ENCODE measurements at places on chromosomes 5 and 9.

DNA sequence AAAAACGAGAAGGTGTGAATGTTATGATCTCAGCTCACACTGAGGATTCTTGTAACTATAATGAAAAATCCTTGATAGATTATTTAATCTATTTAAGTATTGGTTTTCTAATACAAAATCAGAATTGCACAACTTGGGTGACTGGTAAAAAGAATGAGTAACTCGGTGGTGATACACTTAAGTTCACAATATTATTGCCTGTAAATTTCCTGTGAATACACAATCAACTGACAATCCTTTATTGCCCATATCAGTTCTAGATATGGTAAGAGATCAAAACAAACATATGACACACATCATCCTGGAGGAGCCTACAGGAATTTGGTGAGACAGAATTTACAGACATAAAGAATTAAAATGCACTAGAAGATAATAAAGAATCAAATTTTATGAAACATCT lies 14.1 kb upstream of the LURAP1L start:
- no peak for DNase-seq

DNA sequence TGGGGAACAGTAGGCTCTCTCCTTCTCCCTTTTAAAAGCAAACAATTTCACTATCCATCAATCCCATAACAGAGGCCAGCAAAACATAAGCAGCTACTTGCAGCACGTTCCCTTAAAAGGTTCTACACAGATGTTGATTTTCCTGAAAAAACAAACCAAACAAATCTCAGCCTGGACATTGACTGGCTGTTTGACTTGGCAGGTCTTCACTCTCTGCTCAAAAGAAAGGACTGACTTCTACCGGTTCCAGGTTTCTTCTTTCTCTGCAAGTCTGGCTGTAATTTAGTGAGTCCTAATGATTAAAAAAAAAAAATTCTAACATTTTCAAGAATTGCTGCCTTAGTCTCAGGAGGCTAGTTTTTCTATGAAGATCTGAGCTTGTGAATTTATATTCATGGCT lies 203.1 kb upstream of the EFNA5 start:
- no peak for DNase-seq

DNA sequence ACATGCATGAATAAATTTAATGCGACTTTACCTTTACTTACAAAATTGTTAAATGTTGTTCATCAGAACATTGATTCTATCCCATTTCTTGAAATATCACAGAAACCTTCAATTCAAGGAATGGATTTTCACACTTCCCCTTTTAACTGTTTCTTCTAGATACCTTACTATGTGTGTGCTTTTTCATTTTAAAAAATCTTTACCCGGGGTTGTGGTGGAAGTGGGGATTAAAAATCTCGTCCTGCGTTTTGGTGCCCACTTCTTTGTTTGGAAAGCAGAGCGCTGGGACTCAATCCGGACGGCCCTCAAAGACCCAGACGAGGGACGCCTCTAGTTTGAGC lies 5.8 kb upstream of the MEF2C start:
- no peak for DNase-seq

GRCh38 chr9:99026956-99027298 lies 78.0 kb upstream of the TGFBR1 start:
- DNase-seq, result no peak

GRCh38 chr9:84411683-84412267 lies 71.2 kb upstream of the SLC28A3 start:
- DNase-seq, result no peak

DNA sequence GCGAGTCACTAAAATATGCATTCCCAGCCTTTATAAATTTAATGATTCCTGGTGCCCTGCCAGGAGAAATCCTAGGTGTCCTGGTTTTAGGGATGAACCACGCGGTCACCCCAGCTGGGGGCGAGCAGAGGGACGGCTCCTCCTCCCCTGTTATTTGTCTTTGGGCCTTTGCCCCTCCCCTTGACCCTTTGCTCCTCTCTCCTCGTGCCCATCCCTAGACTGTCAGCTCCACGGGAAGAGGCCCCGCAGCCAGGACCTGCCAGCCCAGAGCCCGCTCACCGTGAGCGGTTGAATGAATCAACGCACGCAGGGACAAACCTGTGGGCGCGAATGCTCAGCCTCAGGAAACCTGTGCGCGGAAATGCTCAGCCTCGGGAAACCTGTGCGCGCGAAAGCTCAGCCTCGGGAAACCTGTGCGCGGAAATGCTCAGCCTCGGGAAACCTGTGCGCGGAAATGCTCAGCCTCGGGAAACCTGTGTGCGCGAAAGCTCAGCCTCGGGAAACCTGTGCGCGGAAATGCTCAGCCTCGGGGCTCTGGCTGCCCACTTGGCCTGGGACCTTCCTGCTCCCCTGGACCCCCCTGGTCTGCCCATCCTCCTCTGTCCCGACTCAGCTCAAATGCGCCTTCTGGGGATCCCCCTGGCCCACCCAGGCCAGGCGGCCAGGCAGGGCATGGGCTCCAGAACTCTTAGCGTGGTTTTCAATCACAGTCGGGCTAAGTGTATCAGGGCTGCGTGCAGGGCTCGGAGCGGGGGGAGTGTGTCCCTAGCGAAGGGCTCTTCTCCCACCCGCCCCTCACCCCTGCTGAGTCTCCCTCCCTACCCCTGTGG lies 140.5 kb upstream of the COL5A1 start:
- DNase-seq, result no peak

- no peak for DNase-seq
These were observed 56.8 kb downstream of the FAM81B start for GRCh38 chr5:95447961-95448360.

DNA sequence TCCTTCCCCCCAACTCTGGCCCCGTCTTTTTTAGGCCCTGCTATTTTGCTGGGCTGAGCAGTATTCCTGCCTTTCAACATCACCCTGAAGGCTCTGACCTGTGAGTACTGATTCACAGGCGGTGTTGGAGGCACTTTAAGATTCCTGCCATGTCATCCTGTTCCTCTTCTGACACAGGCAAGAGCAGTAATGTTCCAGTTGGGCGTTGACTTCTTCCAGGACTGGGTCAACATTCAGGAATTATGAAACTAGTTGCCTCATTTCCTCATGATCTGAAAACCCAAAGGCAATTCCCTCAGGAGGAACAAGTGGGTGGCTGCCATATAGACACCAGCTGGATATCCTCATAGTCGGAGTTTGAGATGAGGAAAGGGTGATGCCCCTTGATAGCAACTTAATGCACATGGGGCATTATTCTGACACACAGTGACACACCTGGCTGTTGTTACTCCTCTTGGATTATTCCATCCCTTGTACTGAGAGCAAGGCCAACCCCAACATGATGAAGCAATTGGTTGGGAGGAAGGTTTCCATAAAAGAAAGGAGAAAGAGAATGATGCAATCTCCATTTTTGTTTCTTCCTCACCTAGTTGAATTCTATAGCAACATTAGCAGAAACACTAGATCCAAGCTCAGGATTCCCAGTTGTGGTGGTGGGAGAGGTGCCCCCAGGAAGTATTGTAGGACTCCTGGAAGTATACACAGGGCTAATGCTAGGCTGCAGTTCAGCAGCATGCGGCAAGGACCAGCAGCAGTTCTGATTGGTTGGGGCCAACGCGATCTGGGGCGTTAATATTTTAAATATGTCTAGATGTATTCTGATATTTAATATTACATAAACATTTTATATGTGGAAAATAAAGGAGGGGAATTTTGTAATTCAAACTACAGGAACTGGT lies 19.6 kb upstream of the GLRX start:
- no peak for DNase-seq

GRCh38 chr5:125480911-125481310 lies 734.5 kb upstream of the ZNF608 start:
- DNase-seq, result no peak

DNA sequence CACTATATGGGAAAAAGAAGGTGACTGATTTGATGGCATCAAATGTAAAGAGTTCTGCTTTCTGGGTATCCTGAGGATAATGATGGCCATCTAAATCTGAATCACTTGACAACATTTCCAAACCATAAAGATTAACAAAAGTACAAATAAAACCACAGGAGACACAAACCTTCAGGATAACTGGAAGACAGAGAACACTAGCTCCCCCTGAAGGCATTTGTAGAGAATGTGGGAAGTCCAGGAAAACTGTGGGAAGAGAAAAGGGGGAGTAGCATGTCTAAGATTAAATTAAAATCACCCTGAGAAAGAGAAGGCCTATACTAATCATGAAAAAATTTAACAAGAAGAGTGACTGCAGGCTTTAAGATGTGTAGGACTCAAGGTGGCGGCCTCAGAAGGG lies 116.2 kb downstream of the PRELID2 start:
- peak; percentile 11 for DNase-seq

- DNase-seq, result no peak
These were observed 176.3 kb downstream of the NPR3 start for GRCh38 chr5:32887390-32887789.

DNA sequence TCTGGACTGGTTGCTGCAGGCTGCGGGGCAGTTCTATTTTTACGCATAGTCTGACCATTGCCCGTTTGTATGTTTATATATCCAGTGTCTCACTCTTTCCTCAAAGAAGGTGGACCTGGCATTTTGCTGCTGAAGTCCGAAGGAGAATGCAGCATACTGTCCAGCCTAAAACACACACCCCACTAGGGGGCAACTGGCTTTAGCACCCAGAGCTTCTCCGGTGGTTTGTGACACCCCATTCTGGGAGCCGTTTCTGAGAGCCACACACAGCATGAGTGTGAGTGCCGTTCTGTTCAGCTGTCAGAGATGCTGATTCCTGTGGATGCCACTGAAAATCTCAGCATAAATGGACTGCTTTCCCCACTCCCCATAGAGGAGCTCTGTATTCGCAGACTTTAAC lies 290.5 kb upstream of the TAS2R1 start:
- no peak for DNase-seq

GRCh38 chr5:67037171-67037570 lies 159.4 kb downstream of the CD180 start:
- no peak for DNase-seq

- DNase-seq, result no peak
These were observed 194.0 kb downstream of the IRX2 start for GRCh38 chr5:2557435-2557834.

DNA sequence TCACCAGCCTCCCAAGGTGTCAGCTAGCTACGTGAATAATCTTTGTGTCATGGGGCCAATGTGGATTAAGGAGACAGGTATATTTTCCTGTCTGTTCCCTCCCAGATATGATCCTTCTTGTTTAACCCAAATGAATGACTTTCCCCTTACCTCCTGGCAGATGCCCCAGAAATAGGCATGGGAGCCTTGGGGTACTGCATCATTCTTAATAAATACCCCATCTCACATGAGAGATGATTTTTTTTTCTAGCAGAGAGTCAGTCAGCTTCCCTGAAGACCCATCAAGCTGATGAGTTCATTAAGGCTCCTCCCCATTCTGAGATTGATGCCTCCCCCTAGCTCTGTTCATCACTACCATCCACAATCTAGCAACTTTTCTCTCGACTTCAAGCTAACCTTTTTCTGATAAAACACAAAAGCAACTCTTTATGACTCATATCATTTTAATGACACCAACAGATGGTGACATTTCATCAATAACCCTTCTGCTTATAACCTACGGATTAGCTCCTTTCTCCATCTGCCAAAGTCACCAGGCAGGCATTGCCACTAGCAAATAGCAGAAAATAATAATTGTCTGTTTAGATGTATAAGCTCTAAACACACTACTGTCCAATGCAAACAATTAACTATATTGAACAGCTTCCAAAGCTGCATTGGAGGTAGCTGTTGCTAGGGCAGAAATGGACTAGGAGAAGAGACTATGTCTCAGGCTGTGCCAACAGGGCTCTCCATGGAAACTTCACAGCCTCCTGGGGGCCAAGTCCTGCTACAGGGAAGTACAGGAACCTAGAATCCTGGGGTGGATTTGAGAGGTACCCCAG lies 143.7 kb downstream of the ACER2 start:
- DNase-seq, result no peak

DNA sequence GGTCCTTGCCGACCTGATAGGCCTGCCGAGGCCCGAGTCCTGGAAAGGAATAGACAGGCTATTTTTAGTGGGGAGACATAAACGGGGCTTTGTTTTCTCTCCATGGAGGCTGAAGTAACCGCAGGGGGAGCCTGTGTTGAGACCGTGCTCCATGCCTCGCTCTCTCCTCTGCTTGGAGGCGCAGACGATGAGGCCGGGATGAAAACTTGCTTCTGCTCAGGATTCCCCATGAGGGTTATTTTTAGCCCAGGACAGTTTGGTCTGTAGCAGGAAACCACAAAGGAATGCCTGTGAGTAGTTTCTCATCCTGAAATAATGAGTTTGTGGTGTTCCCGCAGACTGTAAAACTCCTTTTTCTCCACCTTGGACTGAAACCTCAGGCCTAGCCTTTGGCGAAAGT lies 81.9 kb upstream of the RARS1 start:
- DNase-seq, result peak; percentile 70

DNA sequence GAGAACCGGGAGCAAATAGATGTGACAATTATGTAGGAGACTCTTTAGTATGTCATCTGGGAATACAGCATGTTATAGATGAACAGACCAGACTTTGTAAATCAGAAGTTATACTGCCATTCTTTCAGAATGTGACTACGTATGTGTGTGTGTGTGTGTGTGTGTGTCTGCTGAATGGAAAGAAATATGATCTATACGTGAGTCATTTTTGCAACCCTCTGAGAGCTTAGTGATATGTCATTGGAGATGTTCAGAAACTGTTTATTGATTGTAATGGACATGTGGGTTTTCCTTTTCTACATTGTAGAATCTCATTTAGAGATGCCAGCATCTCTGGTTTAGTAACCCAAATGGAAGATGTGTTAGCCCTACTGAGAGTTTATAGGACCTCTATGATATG lies 731.5 kb downstream of the TLE1 start:
- DNase-seq, result no peak

- no peak for DNase-seq
These were observed 1.5 kb upstream of the SARDH start for GRCh38 chr9:133739408-133740280.

GRCh38 chr5:6397536-6398269 lies 19.4 kb upstream of the MED10 start:
- DNase-seq, result no peak

DNA sequence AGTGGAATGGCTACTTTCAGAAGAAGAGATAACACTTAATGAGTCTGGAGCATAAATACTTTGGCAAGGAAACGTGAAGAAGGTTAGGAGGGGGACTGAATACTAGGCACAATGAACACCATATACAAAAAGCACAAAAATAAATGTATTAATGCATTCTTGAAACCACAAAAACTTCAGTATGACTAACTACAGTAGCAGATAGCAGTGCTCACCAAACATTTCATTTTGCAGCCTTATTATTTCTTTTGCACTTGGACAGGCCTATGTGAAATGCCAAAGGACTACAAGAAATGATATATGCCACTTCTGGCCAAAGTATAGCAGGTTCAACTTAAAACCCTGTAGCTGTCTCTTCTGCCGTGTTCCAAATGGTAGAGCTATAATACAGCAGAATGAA lies 26.3 kb downstream of the UBQLN1 start:
- no peak for DNase-seq

DNA sequence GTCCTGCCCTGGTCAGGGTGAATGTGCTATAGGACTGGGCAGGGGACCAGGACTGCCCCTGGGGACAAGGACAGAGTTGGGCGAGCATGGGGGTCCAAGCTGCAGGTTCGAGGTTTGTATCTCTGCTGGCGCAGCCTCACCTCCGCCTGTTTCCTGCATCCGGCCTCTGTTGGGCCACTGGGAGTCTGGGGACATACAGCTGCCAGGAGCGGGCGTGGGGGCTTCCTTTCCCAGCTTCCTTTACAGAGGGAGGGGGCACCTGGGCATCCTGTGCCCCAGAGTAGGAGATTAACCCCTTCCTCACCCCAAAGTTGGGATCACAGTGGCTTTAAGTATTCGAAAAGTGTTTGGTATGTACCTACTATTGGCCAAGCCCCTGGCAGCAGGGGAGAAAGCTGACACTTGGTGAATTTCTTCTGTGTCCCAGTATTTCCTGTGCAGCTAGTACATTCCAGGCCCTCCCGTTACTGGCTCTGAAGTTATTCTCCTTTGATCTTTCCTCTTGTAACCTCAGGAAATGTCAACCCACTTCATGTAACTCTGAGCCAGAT lies 19.0 kb downstream of the OLFML2A start:
- DNase-seq, result no peak
